ENCODE measurements at places on chromosomes 12 and 14.

DNA sequence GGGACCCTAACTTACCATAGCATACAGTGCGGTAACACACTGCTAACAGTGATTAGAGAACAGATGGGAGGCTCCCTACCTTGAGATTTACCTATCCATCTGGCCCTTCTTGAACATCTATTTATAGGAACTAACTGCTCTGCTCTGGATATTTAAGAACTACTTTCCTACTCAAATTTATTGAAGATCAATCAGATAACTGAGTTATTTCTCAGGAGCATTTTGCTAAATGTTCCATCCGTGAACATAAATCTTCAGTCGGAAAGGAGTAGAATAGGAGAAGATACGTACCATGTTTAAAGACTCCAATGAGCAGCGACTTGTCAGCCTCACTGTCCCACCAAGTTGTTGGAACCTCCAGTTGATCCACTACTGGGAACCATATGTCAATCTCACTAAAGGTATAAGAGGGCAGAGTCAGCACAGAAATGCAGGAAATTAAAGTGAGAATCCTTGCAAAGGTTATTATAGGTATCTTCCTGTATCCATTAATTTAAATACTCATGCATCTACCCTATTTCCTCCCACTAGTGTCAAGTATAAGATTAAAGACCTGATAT is 15.6 kb upstream of the SUPT16H start:
- no peak for DNase-seq

DNA sequence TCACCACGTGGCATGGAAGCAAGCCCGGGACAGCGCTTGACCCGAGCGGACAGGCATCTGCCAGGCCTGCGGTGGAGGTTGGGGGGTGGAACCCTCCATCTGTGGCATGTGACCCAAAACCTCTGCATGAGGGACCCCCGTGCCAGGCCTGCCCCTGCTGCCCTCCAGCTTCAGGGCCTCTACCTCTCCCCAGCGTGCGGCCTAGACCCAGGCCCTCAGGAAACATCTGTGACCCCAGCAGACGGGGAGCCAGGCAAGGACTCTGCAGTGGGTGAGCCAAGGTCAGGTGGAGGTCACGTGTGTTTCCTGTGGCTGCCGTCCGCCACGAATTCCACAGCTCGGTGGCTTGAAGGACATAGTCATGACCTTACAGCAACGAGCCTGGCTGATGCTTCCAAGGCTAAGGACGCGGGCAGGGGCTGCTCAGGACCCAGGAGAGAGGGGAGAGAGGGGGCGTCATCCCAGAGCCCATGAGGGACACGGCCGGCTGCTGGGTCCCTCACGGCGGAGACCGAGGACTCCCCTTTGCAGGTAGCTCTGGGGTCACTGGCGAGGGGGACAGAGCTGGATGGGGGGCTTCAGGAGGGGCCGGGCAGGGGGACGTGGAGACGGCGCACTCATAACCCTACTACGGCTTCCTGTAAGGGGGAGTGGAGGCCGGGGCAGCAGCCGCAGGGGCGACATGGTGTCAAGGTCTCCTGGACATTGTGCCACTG is 91.5 kb downstream of the GALNT9 start:
- no peak for DNase-seq

GRCh38 chr12:112537710-112538396 is 119.1 kb downstream of the PTPN11 start:
- DNase-seq: no peak

- no peak for DNase-seq
Measured at GRCh38 chr12:53743266-53744129, 8.3 kb downstream of the CISTR start.

DNA sequence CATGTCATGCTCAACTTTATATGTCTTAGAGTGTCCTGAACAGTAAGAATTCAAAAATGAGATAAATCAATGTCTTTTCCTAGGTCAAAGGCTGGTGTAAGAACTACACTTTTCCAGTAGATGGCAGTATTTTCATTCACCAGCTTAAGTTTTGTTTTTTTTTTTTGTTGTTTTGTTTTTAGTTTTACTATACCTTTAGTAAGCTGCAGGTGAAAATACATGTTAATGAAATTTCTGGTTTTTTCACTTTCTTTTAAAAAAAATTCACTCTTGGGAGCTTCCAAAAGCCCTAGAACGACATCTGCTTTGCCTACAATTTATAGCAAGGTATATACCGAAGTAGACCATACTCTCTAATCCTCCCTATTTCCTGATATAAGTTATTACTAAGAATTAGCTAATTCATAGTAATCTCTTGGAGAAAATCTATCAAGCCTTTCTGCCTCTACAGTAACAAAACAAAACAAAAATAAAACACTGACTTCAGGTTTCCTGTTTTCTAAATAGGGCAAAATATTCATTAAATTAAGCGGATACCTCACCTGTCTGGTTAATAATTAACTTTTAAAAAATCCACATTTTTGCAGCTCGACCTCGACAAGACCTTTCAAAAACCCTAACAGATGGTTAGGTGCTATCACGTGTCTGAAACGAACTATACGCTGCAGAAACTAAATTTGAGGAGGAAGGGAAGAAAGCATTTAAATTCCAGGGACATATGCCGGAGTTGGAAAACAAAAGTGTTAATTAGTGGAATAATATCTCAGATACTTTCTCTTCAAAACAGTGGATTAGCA is 2.7 kb upstream of the SAMD4A start:
- no peak for DNase-seq

DNA sequence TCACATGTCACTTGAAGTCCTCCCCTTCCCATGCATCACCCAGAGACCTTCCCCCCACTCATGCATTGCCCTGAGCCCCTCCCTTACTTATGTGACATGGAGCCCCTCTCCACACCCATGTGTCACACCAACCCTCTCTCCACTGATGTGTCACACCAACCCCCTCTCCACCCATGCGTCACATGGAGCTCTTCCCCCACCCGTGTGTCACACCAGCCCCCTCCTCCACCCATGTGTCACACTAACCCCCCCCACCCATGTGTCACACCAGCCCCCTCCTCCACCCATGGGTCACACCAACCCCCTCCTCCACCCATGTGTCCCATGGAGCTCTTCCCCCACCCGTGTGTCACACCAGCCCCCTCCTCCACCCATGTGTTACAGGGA is 30.4 kb downstream of the RTL1 start:
- DNase-seq: no peak

- no peak for DNase-seq
Measured at GRCh38 chr12:109836916-109837315, 3.7 kb upstream of the TRPV4 start.

DNA sequence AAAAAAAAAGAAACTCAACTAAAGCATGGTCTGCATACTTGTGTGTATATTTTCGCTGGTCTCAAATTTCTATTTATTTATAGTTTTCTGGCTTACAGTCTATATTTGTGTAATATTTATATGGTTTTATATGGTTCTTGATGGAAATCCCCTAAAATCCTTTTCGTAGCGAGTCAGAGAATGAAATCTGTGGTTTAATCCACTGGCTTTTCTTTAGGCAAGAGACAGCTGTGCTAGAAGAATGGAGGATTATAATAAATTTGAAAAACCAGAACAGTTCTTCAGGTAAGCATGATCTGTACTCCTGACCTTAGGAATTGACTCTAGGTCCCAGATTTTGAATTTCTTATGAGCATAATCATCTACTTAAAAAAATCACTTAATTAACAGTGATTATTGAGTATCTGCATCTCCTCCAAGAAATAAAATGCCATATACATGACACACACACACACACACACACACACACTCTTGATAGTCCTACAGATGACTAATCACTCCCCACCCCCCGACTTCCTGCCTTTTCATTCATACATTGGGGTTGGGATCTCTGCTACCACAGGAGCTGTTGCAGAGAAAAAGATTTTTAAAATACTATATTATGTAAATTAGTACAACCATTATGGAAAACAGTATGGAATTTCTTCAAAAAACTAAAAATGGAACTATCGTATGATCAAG is 113.4 kb downstream of the CRADD start:
- no peak for DNase-seq
